ENCODE measurements at places on chromosomes 5 and 9.

GRCh38 chr5:126015235-126016181 is 407.7 kb upstream of the GRAMD2B start:
- peak; percentile 71 for DNase-seq

DNA sequence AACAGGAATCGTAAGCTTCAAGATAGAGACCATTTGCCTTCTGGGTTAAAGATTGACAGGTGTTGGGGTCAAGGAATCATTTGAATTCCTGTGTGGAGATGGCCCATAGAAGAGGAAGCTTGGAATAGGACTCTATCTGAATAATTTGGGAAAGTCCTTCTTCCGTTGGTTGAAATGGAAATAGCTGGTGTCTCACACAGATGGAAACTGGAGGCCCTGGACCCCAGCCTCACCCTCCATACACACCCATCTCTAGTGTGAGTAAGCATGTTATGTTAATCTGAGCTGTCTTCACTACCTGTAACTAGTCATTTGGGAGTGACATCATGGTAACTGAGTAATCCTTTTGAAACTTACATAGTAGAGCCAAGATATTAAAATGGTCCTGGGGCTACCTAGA is 184.4 kb downstream of the CD180 start:
- DNase-seq, result no peak

GRCh38 chr9:35517131-35517530 is 27.2 kb downstream of the RUSC2 start:
- peak; percentile 72 for DNase-seq

DNA sequence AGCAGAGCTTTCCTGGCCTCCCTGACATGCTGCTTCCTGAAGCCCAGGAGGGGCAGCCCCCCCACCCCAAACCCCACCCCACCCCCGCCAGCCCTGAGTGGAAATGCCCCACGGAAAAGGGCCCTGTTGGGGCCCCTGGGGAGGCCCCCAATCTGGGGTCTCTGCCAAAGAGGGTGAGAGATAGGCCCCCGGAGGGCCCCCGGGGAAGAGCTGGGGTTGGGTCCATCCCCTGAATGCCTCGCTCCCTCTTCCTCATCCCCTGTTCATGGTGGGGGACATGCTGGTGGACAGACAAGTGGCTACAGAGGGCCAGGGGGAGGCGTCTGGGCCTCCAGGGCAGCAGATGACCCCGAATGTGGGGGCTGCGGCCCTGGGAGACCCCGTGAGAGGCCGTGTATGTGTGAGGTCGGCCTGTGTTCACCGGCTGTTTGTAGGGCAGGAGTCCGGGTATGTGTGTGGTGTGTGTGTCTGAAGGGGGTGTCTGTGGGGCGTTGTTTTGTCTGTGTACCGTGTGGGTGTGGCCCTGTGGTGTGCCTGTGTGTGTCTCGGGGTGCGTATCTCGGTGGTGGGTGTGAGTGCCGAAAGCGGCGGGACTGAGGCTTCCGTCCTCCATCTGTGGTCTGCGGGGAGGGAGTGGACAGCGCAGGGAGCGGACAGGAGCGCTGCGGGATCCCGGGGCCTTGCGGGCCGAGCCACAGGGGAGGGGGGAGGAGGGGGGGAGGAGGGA is 11.3 kb downstream of the C9orf50 start:
- DNase-seq, result peak; percentile 54

GRCh38 chr9:99867968-99868367 is 38.5 kb upstream of the STX17 start:
- no peak for DNase-seq

DNA sequence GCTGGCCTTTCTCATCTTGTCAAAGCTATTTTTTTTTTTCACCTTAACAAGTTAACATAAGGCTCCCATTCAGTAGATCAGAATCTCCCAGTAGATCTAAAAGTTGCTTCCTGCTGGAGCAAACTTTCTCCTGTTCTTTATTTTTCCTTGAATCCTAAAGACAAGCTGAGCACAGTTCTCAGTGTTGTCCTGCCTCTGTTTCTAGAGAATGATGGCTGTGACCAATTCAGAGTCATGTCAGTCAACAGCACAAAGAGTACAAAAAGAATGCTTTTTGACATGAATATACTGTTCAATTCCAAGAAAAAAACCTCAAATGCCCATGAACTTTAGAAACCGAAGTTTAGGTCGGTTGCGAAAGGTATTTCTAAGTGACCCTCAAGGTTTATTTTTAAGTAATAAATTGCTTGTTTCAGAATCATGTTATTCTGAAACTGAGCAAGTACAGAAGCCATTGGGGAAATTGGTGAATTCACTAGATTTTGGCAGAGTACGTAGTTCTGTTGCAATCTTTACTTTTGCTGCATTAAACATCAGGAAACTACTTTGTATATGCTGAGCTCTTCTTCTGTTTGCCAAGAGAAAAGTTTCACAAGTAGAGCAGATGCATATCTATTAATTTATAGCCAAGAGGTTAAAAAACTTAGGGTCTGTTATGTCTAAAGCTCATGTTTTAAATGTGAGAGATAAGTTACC is 161.7 kb upstream of the RPS23 start:
- DNase-seq, result no peak

- no peak for DNase-seq
Measured at GRCh38 chr5:115940080-115940810, 22.0 kb upstream of the LVRN start.

- DNase-seq, result no peak
Measured at GRCh38 chr9:79247021-79247420, 324.7 kb upstream of the TLE4 start.

GRCh38 chr5:104539618-104540350 is 977.2 kb upstream of the NUDT12 start:
- no peak for DNase-seq

GRCh38 chr5:83866181-83866580 is 145.5 kb upstream of the HAPLN1 start:
- DNase-seq, result no peak
